ENCODE measurements at places on chromosomes 13 and 19. TPM values are rescaled to one million over a fixed set of nuclear protein-coding genes. Genes with fewer than 3 reads are reported as not detected.

ZNF681 gene
- 0.91 TPM for total RNA-seq

- DNase-seq = no peak
These were observed 158.0 kb downstream of the VWA8 start for GRCh38 chr13:41802684-41803444.

- DNase-seq = no peak
These were observed 35.0 kb downstream of the FAM124A start for GRCh38 chr13:51257187-51257586.

DNA sequence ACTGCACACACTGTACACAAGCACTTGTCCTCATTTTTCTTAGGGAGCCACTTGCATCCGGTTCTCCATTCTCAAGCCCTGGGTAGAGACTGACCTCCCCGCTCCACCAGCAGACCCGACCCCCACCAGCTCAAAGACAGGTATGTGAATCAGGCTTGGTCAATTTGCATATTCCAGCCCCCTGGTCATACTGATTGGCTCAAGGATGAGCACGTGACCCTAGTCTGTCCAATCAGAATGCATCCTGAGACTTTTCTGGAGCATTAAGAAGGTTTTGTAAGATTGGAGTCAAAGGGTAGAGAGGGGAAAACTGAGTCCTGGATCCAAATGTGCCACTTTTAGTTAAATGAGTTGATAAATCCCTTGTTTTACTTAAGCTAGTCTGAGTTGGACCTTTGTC lies 34.1 kb downstream of the NOTCH3 start:
- no peak for DNase-seq

DNA sequence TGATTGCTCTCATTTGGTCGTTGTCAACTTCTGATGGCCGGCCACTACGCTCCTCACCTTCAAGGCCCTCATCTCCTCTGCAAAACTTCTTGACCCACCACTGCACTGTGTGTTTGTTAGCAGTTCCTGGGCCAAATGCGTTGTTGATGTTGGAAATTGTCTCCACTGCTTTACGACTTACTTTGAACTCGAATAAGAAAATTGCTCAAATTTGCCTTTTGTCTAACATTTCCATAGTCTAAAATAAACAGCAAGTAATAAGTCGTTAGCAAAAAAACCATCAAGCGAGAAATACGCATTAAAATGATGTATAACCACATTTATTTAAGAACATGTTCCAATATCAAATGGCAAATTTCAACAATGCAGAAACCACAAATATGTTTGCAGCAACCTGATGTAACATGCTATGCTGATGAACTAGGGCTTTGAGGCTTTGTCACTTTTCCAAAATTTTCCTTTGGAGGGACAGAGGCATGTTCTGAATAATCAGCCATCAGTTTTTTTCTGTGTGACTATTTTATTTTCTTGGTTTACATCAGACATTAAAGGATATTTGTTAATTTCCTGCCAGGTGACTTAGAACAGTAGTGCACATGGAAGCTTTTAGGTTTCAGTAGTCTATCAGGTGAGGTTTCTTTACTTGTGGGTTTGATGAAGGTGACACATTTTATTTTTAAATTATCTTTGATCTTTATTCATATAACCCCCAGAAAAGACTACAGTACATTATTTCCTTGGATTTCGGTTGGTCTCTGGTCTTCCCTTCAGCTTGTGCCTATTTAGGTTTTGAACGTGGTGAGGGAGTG lies 74.7 kb upstream of the TEX29 start:
- no peak for DNase-seq

Measured in aorta (tissue), 5 donors.